ENCODE measurements at places on chromosomes 6 and 20. TPM values are rescaled to one million over a fixed set of nuclear protein-coding genes. Genes with fewer than 3 reads are reported as not detected.

Gene MRAP2
- 4.9 TPM for total RNA-seq

Gene EYA4
- total RNA-seq = 14.5 TPM

Gene ARG1
- not detected for total RNA-seq

Gene SNAI1
- total RNA-seq = 0.11 TPM

Gene PRSS16
- 0.11 TPM for total RNA-seq

Gene TREM1
- 0.66 TPM for total RNA-seq

Gene SIRPG
- not detected for total RNA-seq

Gene KCNQ2
- total RNA-seq = not detected

Gene ZGPAT
- total RNA-seq = 31.4 TPM

Gene KIF25
- total RNA-seq = not detected

Gene DHX35
- 15.2 TPM for total RNA-seq
